Activated T-cell treated with anti-CD3 and anti-CD28 coated beads, Interleukin-2, amount 50 U/mL, for 72 hours (primary cell): ENCODE measurements at places on chromosomes 4 and X. TPM values are rescaled to one million over a fixed set of nuclear protein-coding genes. Genes with fewer than 3 reads are reported as not detected.

DNA sequence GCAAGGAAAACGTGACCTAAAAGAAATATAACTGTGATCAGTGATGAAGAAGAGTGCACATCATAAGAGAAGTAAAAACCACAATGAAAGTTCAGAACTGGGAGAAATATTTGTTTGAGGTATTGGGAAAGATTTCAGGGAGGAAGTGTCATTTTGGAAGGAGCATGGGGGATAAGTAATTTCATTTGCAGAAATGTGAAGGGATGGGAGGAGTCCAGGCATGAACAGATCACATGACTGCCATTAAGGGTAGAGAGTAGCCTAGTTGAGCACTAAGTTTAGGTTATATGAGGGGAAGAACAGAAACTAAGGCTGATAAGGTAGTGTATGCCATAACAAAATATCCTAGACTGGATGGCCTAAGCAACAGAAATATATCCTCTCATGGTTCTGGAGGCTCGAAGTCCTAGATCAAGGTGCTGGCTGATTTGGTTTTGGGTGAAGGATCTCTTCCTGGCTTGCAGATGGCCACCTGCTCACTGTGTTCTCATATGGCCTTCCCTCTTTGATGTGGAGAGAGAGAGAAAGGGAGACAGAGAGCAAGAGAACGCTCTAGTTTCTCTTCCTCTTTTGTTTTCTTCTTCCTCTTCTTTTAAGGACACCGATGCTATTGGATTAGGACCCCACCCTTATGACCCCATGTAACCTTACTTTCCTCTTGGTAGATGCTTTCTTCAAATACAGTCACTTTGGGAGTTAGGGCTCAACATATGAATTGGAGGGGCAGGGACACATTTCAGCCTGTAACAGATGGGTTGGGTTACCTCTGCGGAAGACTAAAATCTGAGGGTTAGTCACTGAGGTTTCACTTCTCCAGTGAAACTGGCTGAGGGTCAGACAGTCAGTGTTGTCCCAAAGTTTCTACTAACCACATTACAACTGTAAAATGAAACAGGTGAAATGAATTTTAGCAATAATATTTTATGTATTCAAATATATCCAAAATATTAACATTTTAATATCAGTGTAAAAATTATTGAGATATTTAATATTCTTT is 77.9 kb downstream of the EGF start:
- peaks cover 23% of the 10 kb centered on the region for H3K27me3 ChIP-seq
- no peak overlapping the region for H3K4me3 ChIP-seq
- peaks cover 27% of the 10 kb centered on the region for H3K4me1 ChIP-seq
- no peaks in the 10 kb centered on the region for H3K36me3 ChIP-seq
- DNase-seq = no peak
- H3K27ac ChIP-seq = peak overlapping the region; percentile 43

- no peak for DNase-seq
- peaks cover 12% of the 10 kb centered on the region for H3K27me3 ChIP-seq
- no peak overlapping the region for H3K27ac ChIP-seq
- H3K36me3 ChIP-seq = no peaks in the 10 kb centered on the region
Observed at GRCh38 chrX:100120956-100121355, 289.1 kb downstream of the PCDH19 start.

The P2RY4 gene
- 0.34 TPM for total RNA-seq

DNA sequence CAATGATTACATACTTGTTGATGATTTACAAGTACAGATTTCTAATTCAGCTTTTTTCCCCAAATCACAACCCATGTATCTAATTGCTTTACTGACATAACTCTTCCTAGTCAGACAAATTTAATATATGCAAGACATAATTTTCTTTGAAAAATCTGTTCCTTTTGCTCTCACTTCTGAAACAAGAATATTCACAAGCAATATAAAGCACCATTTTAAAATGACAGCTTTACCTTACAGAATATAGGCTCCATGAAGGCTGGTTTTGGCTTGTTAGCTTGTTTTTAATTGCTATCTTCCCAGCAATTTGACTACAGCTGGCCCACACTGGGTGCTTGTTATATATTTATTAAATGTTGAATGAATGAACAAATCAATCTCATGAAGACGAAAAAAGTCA is 24.5 kb downstream of the GPM6A start:
- no peak overlapping the region for H3K27ac ChIP-seq
- H3K27me3 ChIP-seq = no peaks in the 10 kb centered on the region
- DNase-seq = no peak
- no peaks in the 10 kb centered on the region for H3K36me3 ChIP-seq

The HSPA4L gene
- 2.5 TPM for total RNA-seq

The TMEM144 gene
- total RNA-seq = not detected

DNA sequence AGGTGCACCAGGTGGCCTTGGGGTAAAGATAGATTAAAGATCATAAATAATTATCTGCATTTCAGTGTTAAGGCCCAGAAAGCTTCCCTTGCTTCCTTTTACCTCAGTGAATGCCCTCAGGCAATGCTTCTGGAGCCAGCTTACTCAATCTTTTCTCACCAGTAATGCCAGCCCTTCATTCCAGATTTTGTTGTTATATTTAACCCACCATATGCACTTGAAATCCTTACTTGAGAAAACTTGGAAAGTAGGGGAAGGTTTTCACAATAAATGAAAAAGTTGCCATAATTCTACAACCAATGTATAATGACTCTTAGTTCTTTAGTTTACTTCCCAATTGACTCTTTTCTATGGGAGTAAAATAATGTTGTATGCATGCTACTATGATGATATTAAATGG is 17.1 kb upstream of the PBDC1 start:
- H3K27ac ChIP-seq = no peak overlapping the region
- no peaks in the 10 kb centered on the region for H3K36me3 ChIP-seq
- H3K27me3 ChIP-seq = peaks cover 23% of the 10 kb centered on the region
- H3K4me3 ChIP-seq = no peak overlapping the region
- DNase-seq = no peak

The ZCCHC13 gene
- not detected for total RNA-seq

The NLGN3 gene
- 2.9 TPM for total RNA-seq

DNA sequence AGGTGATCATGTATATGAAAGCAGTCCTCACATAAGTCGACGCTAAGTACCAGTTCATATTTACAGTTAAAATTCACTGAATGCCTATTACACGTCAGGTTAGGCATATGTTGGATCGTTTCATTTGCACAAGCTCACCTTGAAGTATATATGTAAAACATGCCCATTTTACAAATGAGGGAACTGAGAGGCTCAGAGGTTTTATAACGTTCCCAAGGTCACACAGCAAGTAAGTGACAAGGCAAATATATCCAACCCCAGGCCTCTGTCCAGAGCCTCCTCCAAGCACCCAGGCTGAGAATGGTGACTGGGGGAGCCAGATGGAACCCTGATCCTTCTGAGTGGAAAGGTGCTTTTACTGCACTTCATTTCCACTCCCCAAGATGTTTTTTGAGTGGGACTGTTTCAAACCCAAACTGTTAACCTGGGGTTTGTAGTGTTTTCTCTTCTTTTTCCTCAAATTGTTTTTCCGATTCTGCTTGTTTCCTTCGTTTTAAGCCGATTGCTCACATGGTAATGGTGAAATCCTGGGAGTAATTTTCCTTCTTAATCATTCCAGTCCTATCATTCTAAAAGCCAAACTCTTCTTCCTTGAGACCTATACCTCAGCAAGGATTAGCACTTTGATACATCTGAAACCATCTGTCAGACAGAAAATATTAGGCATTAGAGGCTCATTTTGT is 791 bp downstream of the SMIM20 start:
- peak overlapping the region; percentile 97 for H3K4me3 ChIP-seq
- peak overlapping the region; percentile 92 for H3K27ac ChIP-seq
- H3K27me3 ChIP-seq = no peaks in the 10 kb centered on the region
- peaks cover 21% of the 10 kb centered on the region for H3K4me1 ChIP-seq

DNA sequence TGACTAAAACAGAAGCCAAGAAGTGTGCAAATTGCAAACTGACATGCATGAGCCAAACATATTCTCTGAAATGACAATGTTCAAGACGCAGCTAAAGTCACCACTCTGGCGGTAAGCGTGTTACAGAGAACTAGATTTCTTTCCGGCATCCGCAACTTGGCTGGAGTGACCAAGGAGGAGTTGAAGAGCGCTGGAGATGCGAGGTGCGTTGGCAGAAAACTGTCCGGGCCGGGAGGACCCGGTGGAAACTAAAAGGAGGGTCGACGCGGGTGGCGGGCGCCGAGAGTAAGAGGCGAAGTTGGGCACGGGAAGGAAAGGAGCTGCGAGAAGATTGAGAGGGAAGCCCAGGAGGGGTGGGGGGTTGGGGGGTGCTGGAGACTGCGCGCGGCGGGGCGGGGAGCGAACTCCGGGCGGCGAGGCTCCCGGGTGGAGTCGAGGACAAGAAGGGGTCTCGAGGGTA is 807 bp downstream of the SEL1L3 start:
- peaks cover 51% of the 10 kb centered on the region for H3K4me1 ChIP-seq
- H3K36me3 ChIP-seq = peaks cover 4% of the 10 kb centered on the region
- H3K27ac ChIP-seq = peak overlapping the region; percentile 98
- peak; percentile 68 for DNase-seq
- no peaks in the 10 kb centered on the region for H3K27me3 ChIP-seq
- H3K4me3 ChIP-seq = peak overlapping the region; percentile 96

DNA sequence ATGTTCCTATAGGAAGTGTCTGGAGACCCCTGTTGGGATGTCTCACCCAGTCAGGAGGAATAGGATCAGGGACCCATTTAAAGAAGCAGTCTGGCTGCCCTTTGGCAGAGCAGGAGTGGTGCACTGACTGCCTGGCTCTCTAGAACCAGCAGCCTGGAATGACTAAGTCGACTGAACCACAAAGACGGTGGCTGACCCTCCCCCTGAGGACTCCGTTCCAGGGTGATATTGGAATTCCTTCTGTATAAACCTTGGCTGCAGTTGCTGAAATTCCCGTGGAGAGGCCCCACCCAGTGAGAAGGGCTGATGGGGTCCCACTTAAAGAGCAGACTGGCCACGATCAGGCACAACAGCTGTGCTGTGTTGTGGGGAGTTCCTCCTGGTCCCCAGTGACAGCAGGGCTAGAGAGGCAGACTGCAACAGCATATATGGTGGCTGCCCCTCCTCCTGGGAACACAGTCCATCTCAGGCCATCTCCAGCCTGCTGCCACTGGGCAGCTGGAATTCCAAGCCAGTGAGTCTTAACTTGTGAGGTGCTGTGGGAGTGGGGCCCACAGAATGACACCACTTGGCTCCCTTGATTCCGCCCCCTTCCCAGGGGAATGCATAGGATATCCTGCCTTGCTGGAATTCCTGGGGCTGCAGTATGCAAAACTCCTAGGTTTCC is 41.8 kb upstream of the RLIM start:
- no peak for DNase-seq
- no peaks in the 10 kb centered on the region for H3K4me1 ChIP-seq
- peaks cover 36% of the 10 kb centered on the region for H3K27me3 ChIP-seq
- no peak overlapping the region for H3K4me3 ChIP-seq

The MAGEA2B gene
- total RNA-seq = not detected

The SSX2 gene
- not detected for total RNA-seq

The BEX5 gene
- total RNA-seq = 5.8 TPM

DNA sequence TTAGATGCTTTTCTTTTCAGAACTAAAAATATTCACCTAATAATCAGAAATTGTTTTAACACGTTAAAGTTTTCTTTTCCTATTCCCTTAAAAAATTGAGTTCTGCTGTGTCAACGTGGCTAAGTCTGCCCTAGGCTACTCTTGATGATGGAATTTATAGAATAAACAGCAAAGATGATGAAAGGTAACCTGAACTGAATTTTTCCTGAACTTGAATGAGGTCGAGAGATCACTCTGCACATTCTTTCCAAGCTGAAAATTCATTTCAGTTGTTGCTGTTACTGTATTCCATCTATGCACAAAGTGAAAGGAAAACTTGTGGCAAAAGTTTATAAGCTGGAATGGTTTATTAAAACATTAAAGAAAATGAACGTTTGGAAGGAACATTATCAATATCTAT is 245.9 kb upstream of the GIMD1 start:
- no peaks in the 10 kb centered on the region for H3K4me1 ChIP-seq
- H3K27me3 ChIP-seq = no peaks in the 10 kb centered on the region
- H3K27ac ChIP-seq = peak overlapping the region; percentile 42
- H3K36me3 ChIP-seq = no peaks in the 10 kb centered on the region

The MID1 gene
- 1.1 TPM for total RNA-seq

The STOX2 gene
- 0.19 TPM for total RNA-seq

The BGN gene
- total RNA-seq = not detected

GRCh38 chr4:53193111-53193510 is 172.8 kb downstream of the SCFD2 start:
- H3K4me3 ChIP-seq = no peak overlapping the region
- no peak for DNase-seq
- H3K36me3 ChIP-seq = no peaks in the 10 kb centered on the region
- H3K27me3 ChIP-seq = no peaks in the 10 kb centered on the region
- H3K27ac ChIP-seq = no peak overlapping the region
- H3K4me1 ChIP-seq = no peaks in the 10 kb centered on the region

The OCIAD1 gene
- 147 TPM for total RNA-seq

DNA sequence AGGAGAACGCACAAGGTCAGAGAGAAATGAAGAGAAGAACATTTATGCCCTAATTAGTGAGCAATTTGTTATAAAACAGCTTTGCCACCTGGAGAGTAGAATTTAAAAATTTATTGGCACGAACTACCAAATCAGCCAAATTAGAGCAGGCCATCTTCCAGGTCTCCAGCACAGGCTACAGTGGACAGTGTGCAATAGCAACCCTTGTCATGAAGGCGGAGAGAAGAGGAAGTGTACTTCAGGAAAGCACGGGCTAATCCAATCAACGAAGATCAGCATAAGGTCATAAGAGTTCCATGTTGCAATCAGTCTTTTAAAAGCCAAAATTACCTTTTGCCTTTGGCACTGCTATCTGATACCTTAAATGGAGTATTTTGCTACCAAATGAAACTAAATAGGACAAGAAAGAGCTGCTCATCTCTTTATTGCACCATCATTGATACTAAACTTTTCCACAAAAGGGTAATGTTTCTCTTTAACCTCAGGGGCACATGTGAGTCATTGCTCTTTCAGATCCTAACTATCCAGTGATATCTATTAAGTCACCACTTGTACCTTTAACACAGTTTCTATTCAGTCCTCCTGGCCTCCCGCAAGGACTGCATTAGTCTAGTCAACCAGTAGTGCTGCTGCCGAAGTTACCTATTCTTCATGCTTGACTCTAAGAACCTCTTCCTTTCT is 19.9 kb downstream of the ANK2 start:
- no peak overlapping the region for H3K4me3 ChIP-seq
- no peak overlapping the region for H3K27ac ChIP-seq
- peaks cover 9% of the 10 kb centered on the region for H3K27me3 ChIP-seq
- no peaks in the 10 kb centered on the region for H3K36me3 ChIP-seq

GRCh38 chr4:17065821-17066220 is 167.4 kb upstream of the LDB2 start:
- peaks cover 12% of the 10 kb centered on the region for H3K27me3 ChIP-seq
- no peak for DNase-seq
- no peaks in the 10 kb centered on the region for H3K36me3 ChIP-seq
- H3K4me3 ChIP-seq = no peak overlapping the region

GRCh38 chr4:174278467-174278866 is 5.0 kb downstream of the FBXO8 start:
- peaks cover 66% of the 10 kb centered on the region for H3K4me1 ChIP-seq
- no peak overlapping the region for H3K4me3 ChIP-seq
- no peaks in the 10 kb centered on the region for H3K27me3 ChIP-seq
- no peak for DNase-seq
- H3K27ac ChIP-seq = peak overlapping the region; percentile 46
- H3K36me3 ChIP-seq = peaks cover 2% of the 10 kb centered on the region

GRCh38 chr4:73453701-73454005 is 17.6 kb downstream of the AFP start:
- no peak overlapping the region for H3K4me3 ChIP-seq
- H3K4me1 ChIP-seq = no peaks in the 10 kb centered on the region
- no peak for DNase-seq
- no peaks in the 10 kb centered on the region for H3K36me3 ChIP-seq
- no peaks in the 10 kb centered on the region for H3K27me3 ChIP-seq

GRCh38 chr4:183356931-183357675 is 34.9 kb upstream of the CLDN24 start:
- no peak overlapping the region for H3K27ac ChIP-seq
- H3K36me3 ChIP-seq = no peaks in the 10 kb centered on the region
- no peak for DNase-seq
- H3K27me3 ChIP-seq = no peaks in the 10 kb centered on the region
- no peak overlapping the region for H3K4me3 ChIP-seq
